Activated naive CD4-positive, alpha-beta T cell treated with anti-CD3 and anti-CD28 coated beads, Interleukin-2, amount 10 ng/mL, durations not matched to agents 7 days and 5 days (primary cell): ENCODE measurements at places on chromosomes 5 and 9.

- no peak for DNase-seq
Measured at GRCh38 chr5:120252839-120253238, 211.3 kb upstream of the PRR16 start.

GRCh38 chr5:64487283-64487682 lies 18.5 kb upstream of the RGS7BP start:
- no peak for DNase-seq

DNA sequence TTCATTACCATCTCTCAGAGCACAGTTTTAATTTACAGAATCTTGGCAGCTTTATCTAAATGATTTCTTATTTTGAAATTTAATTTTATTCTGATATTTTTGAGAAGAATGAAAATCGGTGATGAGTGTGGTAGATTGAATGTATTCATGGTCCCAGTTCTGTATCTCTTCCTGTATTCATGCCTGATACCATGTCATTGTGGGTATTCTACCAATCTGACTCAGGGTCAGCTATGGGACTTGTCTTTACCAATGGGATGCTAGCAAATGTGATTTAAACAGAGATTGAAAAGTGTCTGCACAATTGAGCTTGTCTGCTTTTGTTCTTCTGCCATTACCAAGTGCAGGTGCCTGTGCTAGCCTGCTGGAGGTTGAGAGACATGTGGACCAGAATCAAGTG lies 17.8 kb upstream of the ZNF618 start:
- no peak for DNase-seq

DNA sequence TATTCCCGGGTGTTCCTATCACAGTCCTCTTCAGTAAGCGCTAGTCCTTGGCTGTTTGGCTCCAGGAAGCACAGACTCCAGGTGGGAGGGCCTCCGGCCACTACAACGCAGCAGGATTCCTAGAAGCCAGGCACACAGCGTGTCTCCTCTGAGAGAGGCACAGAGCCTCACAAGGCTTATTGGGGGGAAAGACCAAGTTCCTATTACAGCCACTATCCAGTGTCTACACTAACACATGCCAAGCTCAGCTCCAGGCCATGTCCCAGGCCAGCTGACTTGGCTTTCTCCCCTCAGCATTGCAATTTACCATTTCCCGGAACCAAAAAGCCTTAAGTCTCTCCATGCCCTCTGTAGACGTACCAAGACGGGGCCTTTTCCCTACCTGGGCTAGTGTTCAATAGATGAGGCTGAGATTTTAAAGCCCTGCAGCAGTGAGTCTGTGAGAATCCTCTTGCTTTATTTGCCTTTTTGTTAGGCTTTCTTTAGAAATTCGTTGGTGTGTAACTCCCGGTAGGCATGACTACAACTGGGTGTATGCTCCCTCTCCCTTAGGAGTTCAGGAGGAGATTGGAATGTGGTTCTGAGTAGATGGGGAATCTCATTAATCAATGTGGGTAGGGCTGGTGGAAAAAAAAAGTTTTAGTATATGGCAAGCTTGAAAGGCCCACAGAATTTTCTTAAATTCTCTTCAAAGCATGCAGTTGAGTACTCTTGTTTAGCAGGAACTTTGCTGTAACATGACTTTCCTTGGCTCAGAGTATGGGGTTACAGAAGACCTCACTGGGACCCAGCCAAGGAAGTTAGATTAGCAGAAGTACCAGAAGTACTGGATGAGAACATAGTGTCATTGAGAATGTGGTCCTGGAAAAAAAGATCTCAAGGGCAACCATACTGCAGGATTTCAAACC lies 84.3 kb upstream of the SLC1A3 start:
- DNase-seq = no peak

- DNase-seq = no peak
Measured at GRCh38 chr5:93705896-93706295, 35.5 kb downstream of the POU5F2 start.

- DNase-seq = no peak
Measured at GRCh38 chr5:155293605-155294178, 280.1 kb downstream of the KIF4B start.

GRCh38 chr9:126862104-126862761 lies 1.8 kb downstream of the ZBTB34 start:
- DNase-seq = no peak

DNA sequence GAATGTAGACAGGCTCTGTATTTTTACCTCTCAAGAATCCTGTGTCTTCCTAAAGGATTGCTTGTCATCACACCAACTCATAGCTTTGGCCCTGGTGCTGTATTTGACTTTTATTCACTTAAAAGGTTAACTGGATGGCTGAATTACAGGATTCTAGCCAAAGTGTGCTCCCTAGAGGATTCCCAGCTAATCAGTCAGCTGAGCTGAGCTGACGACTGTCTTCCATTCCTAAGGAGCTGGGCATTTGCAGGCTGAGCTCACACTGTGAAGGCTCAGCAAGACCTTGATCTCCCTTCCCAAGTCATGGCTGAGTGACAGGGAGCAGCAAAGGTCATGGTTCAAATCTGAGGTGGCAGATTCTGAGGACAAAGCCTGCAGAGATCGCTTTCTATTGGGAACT lies 59.0 kb upstream of the PALM2AKAP2 start:
- no peak for DNase-seq

- DNase-seq = no peak
Measured at GRCh38 chr5:111392181-111392580, 120.2 kb downstream of the STARD4 start.

- DNase-seq = no peak
Measured at GRCh38 chr9:109303900-109304299, 17.0 kb downstream of the EPB41L4B start.

DNA sequence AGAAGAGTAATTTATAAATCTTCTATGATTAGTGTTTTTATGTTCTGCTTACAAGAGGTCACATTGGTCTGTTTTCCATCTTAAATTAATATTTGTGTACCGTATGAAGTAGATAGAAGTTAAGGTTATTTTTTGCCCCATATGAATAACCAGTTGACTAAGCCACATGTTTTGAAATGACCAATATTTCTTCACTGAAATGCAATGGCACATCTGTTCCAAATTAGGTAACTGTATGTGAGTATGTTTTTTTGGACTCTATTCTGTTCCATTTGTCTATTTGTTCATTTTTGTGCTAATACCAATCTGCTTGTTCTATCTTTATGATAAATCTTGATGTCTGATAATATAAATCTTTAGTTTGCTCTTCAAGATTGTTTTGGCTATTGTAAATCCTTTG lies 17.7 kb downstream of the JAK2 start:
- DNase-seq = no peak

- no peak for DNase-seq
Measured at GRCh38 chr9:121566481-121567465, 67.1 kb upstream of the GGTA1 start.

DNA sequence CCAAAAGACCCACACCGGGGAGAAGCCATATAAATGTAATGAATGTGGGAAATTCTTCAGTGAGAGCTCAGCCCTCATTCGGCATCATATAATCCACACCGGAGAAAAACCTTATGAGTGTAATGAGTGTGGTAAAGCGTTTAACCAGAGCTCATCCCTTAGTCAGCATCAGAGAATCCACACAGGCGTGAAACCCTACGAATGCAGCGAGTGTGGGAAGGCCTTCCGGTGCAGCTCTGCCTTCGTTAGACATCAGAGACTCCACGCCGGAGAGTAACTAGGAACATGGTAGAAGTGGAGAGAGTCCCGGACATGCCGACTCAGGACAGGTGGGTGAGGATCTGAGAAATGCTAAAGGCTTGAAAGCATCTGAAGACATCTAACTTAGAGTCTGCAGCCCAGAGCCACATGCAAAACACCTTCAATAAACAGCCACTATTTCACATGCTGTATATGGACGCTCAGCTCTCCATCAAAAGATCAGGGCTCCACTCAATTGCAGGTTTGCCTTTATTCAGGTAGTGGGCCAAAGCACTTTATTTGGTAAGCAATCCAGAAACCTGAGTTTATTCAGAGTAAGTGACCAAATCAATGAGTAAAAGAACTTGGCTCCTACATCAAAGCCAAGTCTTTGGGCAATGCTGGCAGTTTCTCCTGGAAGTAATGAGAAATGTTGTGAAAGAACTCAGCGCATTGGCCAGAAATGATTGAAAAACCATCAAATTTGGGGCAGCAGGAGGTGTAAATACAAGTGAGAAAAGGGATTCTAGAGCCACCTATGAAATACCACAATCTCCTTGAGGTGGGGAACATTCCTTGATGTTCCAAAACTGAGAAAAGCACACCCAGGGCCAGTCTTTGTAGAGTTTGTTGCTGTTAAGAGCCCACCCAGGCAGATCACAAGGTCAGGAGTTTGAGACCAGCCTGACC lies 6.0 kb downstream of the RPL12 start:
- no peak for DNase-seq

- no peak for DNase-seq
Measured at GRCh38 chr5:61071526-61071925, 90.7 kb downstream of the SMIM15 start.

GRCh38 chr9:1535051-1535450 lies 480.1 kb upstream of the SMARCA2 start:
- no peak for DNase-seq

DNA sequence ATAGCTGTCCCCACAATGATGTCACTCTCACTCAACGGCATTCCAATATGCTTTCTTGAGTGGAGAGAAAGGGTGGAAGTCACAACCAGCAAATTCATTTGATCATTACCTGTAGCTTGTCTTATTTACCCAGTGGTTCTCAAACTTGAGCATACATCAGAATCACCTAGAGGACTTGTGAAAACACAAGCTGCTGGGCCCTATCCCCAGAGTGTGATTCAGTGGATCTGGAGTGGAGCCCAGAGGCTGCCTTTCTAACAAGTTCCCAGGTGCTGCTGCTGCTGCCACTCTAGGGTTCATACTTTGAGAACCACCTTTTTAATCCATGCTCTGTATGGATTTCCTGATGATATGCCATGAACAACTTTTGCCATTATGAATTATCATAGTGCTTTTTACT lies 94.7 kb downstream of the KLHL3 start:
- no peak for DNase-seq

- DNase-seq = no peak
Measured at GRCh38 chr9:113364951-113365350, 11.8 kb downstream of the HDHD3 start.

- no peak for DNase-seq
Measured at GRCh38 chr5:61084658-61085057, 77.6 kb downstream of the SMIM15 start.

- no peak for DNase-seq
Measured at GRCh38 chr5:36238502-36239295, 3.0 kb downstream of the NADK2 start.

DNA sequence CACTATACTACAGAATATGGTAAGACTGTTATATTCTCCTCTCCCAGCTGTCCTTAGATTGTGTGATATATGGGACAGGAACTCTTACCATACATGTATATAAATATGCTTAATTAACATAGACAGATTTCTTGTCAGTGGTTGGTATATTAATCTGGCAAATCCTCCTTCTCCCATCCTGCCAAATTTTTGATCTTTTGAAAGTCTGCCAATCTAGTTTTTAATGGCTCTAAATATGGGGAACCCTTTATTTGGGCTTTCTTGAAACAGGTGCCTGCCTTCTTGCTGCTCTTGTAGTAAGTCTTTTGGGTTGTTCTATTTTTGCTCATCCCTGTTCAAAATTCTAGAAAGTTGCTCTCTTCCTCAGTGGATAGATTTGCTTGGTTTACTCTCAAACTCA lies 63.5 kb downstream of the SPATA31D1 start:
- no peak for DNase-seq

DNA sequence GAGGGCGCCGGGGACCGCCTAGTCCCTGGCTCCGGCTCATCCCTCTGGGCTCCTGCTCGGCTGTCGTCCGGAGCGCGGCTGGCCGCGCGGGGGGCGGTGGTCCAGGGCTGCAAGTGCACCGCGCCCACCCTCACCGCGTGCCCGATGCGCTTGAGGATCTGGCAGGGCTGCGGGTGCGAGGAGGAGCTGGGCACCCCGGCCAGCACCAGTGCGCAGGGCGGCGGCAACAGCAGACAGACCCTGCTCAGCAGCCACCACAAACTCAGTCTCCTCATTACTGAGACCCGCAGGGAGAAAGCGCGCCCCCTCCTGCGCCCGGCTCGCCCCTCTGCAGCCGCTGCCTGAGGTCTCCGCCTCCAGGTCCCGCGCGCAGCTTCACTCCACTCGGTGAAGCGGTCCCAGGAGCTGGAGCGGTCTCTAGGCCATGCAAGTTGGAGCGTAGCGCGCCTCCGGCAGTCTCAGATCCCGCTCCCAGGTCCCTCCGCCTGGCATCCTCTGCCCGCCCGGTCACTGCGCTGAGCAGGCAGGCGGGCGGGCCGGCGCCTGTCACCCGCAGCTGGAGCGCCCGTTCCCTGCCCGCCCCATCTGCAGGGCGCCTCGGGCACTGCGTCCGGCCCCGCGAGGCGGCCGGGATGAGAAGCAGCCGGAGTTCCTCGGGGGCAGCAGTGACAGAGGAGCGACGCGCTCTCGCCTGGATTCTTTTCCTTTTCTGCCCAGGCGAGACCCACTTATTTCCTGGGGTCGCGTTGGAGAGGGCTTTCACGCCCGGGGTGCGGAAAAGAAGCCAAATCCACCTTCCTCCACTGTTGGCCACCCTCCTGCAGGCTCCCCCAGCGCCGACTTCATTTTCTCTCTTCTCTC lies 512 bp downstream of the GRIN3A start:
- no peak for DNase-seq

- no peak for DNase-seq
Measured at GRCh38 chr5:80122579-80122978, 87.4 kb downstream of the THBS4 start.

DNA sequence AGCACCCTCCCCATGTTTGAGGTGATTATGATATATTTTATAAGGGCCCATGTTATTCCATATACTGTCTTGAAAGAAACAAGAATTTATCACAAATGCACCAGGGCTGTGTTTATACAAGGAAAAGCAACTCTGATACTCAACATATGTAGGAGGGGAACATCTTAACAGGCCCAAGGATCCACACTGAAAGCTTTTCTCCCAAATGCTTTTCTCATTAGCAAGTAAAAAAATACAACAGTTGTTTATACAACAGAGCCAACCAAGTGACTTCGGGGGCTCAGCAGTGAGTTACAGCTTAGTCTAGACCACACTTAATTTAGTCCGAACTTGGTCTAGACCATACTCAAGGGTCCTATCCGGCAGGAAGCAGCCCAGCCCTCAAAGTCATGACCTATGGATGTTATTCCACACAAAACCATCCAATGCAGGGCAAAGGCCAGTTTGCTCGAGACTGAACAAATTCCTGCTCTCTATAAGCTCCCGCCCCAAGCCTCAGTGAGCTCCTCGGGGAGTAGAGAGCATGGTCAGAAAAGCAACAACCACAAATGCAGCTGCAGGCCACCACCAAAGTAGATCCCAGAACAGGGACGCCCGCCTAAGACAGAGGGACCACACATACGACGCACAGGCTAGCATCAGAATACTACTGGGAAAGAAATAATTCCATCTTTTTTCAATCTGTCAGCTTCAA lies 6.8 kb downstream of the GZMK start:
- DNase-seq = no peak

GRCh38 chr5:14181299-14181968 lies 38.3 kb downstream of the TRIO start:
- no peak for DNase-seq

DNA sequence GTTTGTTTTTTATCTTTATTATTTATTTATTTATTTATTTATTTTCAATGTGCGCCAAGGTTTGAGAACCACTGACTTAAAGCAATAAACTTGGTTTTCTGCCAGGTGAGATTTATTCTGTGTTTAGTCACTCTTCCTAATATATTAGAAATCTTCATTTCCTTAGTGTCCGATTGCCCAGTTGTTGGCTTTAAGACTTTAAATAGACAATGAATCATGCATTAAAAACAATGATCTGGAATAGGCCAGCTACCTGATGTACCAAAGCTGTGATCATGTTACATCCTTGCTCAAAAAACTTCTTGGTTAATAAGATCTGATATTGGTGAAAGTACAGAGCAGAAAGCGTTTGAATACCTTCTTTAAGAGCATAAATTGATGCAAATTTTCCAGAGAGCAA lies 52.1 kb upstream of the ERBIN start:
- no peak for DNase-seq
